ENCODE measurements at places on chromosomes 11 and 22.

DNA sequence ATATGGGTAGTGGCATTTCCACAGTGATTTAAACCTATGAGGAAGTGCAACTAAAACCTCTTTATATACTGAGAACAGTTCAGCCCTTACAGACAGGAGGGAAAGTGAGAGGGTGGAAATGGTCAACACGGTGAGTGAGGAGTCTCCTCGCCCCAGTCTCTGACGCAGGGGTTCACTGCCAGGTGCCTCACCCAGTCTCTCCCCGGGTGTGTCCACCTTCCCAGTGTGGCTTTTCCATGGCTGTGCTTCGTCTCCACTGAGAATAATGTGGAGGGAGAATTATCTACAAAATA is 116.6 kb upstream of the TOP3B start:
- no peak for DNase-seq

- DNase-seq = no peak
Observed at GRCh38 chr22:49768951-49769690, 58.6 kb downstream of the BRD1 start.

DNA sequence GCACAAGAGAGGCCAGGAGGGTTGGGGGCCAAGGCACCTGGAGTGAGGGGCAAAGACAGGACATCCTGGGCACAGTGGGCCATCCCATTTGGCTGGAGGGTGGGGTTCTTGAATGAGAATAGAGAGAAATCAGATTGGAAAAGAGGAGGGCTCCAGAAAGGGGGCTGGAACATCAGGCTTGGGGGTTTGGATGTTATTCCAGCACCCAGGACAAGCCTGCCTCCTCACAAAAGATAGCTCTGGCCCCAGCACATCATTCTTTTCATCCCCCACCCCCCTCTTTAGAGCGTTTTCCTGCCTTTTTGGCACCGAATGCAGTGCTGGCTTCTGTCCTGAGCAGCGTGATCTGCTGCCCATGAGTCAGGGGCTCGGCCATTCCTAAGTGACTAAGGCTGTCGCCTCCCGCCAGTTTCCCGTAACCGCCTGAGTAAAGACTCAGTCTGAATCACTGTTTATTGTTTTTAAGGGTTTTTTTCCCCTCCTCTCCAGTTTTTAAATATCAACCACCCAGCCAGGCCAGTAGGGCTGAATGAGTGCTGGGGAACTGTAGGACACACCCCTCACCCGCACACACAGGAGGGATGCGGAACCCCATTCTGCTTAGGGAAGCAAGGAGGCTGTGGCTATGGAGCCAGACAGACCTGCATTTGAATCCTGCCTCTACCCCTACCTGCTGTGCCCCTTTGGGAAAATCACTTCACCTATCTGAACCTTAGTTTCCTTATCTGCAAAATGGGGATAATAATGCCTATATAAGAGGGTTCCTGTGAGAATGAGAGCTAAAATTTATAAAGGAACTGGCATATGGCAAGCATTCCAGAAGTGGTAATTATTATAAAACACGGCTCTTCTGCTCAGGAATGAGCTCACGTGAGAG is 32.4 kb upstream of the NAV2 start:
- peak; percentile 99 for DNase-seq

DNA sequence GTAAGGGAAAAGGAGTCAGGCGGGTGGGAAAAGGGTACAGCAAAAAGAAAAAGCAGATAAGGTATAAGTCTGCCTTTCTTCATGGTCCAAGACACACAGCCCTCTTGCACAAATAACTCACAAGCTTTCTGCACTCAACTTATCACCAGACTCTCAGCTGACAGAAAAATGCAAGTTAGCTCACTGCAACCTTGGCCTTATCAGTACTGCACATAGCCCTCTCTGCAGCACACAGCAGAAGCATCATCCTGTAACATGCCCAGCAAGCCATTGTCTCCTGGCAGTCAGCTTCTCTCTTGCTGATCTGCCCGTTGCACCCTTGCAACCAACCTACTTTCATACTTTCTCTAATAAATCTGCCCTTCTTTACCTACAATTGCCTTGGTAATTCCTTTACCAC is 5.8 kb downstream of the ZBTB44 start:
- no peak for DNase-seq

DNA sequence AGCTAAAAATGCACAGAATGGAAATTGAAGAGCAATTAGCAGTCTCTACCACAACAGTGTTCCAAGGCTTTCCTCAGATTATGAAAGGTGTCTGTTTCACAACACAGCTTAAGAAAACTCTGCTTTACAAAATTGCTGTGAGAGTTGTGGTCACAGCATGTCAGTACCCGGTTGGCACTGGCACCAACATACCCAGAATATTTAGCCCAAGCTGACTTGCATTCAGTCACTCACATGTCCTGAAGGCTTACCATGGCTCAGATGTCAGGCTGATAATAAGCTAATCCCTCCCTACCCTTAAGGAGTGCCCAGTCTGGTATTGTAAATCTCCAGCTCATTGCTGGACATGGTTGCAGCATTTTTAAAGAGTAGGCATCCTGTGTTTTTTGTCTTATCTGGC is 14.9 kb downstream of the NCR3LG1 start:
- DNase-seq = no peak

- no peak for DNase-seq
Observed at GRCh38 chr11:128579798-128580504, 7.4 kb downstream of the ETS1 start.

GRCh38 chr11:82682003-82682751 is 51.5 kb downstream of the FAM181B start:
- peak; percentile 46 for DNase-seq

DNA sequence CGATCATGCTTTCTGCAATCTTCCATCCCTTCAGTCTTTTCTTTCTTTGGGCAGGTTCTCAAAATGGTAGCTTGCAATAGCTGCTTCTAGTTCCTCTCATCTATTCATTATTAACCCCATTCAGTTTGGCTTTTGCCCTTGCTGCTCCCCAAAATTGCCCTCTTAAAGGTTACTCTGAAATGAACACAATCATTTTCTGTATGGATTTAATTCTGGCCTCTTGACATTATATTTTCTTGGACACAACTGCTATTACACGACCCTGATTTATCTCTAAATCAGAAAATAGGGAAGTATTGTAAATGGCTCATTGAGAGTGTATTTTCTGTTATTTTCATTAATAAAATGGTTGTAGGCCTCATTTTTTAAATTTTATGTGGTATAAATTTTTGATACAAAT is at the start of gene ANGPTL5:
TSS of gene ANGPTL5 (minus strand) at position 101 of the 400 bp plus-strand sequence. CDS start 8,613 bp downstream, outside the sequence.
- DNase-seq = no peak

GRCh38 chr22:40009292-40009774 is 14.6 kb downstream of the FAM83F start:
- DNase-seq = no peak

Data from kidney capillary endothelial cell (primary cell).